Mesothelial cell of epicardium (in vitro differentiated cells): ENCODE measurements at places on chromosomes 13 and 19. TPM values are rescaled to one million over a fixed set of nuclear protein-coding genes. Genes with fewer than 3 reads are reported as not detected.

GRCh38 chr13:106104281-106104901 is 431.1 kb downstream of the EFNB2 start:
- DNase-seq, result no peak

GRCh38 chr19:5144545-5145179 is 175.7 kb downstream of the KDM4B start:
- no peak for DNase-seq

Gene ZNF682
- 11.0 to 13.6 TPM (median 13.0 TPM) in 3 replicates for total RNA-seq

DNA sequence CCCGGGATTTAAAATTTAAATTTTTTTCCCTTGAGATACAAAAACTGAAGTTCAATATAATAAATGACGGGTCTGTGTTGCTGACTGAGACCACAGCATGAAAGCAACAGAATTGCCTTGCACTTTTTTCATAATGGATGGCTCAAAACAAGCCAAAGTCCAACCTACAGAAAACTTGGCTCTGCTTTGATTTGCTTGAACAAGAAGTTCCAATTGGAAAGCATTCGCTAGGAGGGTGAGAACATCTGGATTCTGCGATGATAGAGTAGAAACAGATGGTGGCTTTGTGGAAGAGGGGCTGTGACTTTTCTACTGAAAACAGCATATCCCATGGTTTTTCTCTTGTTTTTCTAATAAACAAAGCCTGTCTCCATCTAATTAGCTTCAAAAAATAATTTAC is 46.4 kb downstream of the THSD1 start:
- DNase-seq, result no peak

Gene LGALS4
- 1.4 to 3.0 TPM (median 1.6 TPM) in 3 replicates for total RNA-seq
